ENCODE measurements at places on chromosomes 7 and 10. TPM values are rescaled to one million over a fixed set of nuclear protein-coding genes. Genes with fewer than 3 reads are reported as not detected.

Gene COL13A1
- 2.5 TPM for total RNA-seq

Gene LRRD1
- total RNA-seq = not detected

Gene CTAGE4
- 7.5 TPM for total RNA-seq

Gene SUN3
- not detected for total RNA-seq

Gene TMEM176B
- 304 TPM for total RNA-seq

Gene GRID2IP
- total RNA-seq = 0.86 TPM

Gene SH2D4B
- total RNA-seq = not detected

DNA sequence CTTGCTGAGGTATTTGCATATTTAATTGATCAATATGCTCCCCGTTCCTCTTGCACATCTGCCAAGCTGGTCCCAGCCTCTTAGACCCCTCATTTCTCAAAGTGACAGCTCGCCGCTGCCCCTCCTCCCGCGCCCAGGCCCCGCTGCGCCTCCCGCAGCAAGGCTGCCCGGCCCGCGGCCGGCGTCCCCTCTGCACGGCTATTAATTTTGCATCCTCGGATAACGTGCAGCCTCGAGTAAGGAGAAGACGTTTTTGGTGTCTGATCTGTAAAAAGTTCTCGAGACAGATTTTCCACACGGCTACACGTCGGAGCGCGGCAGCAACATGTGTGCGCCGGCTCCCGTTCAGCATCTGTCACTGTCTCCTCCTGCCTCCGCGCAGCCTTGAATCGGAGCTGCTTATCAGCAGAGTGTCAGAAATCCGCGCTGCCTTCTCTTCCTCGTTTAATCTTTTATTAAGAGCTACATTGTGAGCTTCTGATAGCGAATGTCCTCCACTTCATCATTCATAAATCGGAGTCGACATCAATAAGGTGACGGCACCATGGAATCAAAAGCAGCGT is 65.3 kb downstream of the EBF3 start:
- no peak for DNase-seq

GRCh38 chr7:84666651-84667050 is 472.1 kb upstream of the SEMA3A start:
- DNase-seq = no peak

DNA sequence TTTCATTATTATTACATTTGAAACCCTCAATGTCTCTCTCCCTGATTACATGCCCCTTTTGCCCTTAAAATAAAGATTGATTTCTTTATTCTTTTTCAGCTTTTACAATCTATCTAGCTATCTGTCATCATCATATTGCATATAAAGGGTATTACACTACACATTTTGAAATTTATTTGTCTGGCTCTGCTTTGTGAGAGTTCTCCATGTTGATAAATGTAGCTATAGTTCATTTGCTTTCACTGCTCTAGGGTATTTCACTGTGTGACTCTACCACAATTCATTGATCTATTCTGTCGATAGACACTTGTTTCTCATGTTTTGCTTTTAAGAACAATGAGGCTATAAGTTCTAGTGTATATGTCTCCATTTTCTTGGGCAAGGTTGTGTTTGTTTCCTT is 25.6 kb downstream of the CDK1 start:
- DNase-seq = no peak

DNA sequence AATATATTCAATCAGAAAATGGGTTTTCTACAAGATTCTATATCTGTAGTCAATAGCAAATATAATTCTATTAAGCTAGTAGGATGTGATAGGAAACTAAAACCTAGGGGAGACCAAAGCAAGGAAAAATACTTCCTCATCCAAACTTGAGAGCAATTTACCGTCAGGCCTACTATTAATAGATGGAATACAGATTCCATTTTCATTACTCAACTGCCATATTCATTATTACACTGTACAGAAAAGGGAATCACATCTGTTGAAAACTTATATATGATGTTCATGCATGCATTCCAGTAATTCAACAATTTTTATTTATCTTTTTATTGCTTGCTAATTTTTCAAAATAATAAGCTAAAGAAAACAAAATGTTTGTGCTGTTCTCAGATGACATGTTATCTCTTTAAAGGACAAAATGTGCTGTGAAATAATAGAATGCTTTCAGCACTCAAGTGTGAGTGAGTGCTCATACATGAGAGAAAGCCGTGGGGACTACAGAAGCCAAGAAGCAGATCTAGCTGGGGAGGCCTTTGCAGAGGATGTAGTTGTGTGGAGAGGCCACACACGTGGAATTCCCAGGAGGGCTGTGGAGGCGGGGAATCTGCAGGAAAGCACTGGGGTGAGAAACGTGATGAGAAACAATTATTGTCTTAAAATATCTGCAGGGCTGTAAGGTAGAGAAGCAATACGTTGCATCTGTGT is 110.0 kb downstream of the EGFR start:
- no peak for DNase-seq

DNA sequence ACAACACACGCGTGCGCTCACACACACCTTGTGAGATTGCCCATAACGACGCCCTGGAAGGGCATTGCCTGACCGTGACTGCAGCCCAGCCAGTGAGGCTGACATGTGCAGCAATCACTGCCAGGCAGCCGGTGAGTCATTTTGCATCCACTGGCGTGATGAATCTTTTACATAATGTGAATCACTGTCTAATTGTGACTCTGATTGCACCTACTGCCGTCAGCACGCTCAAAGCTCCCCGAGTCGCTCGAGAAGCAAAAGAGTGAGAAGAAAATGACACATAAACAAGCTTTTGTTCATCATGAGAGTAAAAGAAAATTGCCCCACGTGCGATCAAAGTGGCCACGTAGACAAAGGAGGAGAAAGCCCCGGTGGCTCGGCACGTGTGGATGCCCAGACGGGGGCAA is 117.4 kb upstream of the PFKP start:
- no peak for DNase-seq

- no peak for DNase-seq
Measured at GRCh38 chr7:48350515-48350914, 179.3 kb downstream of the ABCA13 start.

GRCh38 chr10:121601458-121601857 is 3.2 kb upstream of the FGFR2 start:
- DNase-seq = no peak

DNA sequence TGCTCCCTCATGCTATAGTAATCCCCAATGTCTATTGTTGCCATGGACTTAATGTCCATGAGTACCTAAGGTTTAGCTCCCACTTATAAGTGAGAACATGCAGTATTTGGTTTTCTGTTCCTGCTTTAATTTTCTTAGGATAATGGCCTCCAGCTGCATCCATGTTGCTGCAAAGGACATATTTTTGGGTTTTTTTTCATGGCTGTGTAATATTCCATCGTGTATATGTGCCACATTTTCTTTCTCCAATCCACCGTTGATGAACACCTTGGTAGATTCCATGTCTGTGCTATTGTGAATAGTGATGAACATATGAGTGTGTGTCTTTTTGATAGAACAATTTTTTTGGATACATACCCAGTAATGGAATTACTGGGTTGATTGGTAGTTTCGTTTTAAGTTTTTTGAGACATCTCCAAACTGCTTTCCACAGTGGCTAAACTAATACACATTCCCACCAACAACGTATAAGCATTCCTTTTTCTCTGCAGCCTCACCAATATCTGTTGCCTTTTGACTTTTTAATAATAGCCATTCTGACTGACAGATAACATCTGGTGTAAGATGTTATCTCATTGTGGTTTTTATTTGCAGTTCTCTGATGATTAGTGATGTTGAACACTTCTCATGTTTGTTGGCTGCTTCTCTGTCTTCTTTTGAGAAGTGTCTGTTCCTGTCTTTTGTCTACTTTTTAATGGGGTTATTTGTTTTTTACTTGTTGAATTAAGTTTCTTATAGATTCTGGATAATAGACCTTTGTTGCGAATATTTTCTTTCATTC is 68.8 kb upstream of the IFRD1 start:
- no peak for DNase-seq

DNA sequence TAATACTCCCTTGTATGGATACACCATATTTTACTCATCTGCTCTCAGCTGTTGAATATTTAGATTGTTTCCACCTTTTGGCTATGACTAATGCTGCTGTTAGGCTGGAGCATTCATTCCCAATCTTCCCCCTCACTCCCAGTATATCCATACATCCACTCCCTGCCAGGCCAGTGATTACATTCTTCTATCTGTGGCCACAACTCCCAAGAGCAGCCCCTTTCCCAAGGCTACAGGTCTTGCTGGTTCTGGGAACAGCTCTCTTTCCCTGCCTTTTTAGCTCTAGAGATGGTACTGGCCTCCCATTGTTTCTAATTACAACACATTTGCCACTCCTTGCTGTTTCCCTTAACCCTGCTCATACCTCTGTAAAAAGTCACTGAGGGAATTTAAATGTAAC is 28.2 kb downstream of the SFR1 start:
- DNase-seq = no peak

GRCh38 chr10:110576220-110576619 is 8.7 kb downstream of the SMC3 start:
- DNase-seq = no peak

DNA sequence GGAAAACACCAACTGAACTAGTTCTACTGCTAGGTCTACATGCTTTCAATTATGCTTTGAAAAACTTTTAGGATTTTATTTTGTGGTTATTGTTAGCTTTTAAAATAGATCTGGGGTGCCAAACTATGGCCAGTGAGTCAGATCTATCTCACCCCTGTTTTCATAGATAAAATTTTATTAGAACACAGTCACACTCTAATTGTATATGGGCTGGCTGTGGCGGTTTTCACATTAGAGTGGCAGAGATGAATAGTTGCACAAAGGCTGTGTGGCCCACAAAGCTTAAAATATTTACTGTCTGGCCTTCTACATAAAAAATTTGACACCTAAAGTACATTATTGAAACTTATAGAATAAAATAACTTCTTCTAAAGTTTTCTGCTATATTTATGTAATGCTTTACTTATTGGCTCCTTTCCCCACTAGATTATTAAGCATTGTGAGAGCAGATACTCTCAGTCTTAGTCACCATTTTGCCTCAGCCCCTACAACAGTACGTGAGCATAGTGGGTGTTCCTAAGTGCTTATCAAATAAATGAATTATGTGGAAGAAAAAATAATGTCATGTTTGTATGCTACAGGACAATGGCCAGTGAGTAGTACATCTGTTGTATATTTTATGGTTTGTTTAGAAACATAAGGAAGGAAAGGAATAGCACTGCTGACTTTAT is 5.4 kb upstream of the SUV39H2 start:
- no peak for DNase-seq

- DNase-seq = peak; percentile 34
Measured at GRCh38 chr7:139855498-139856270, 26.6 kb downstream of the TBXAS1 start.

GRCh38 chr7:13742126-13742525 is 247.3 kb downstream of the ETV1 start:
- no peak for DNase-seq

GRCh38 chr7:10779465-10780399 is 193.9 kb upstream of the PHF14 start:
- no peak for DNase-seq

DNA sequence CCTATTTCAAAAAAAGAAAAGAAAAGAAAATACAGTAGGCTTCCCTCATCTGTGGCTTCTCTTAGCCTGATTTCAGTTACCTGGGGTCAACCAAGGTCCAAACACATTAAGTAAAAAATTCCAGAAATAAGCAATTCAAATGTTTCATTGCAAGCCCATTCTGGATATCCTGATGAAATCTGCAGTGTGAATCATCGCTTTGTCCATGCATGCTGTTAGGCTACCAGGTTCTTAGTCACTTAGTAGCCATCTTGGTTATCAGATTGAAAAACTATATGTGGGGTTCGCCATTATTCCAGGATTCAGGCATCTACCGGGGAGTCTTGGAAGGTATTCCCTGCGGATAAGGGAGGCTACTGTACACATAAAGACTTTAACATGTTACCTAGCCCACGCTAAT is 991 bp upstream of the FAM204A start:
- DNase-seq = no peak

- DNase-seq = peak; percentile 11
Measured at GRCh38 chr7:92244808-92245486, 767 bp downstream of the KRIT1 start.

Measured in mucosa of gallbladder (tissue), 1 donor.